IPS-NIHi11 (cell line): ENCODE measurements at places on chromosomes 1 and 21.

DNA sequence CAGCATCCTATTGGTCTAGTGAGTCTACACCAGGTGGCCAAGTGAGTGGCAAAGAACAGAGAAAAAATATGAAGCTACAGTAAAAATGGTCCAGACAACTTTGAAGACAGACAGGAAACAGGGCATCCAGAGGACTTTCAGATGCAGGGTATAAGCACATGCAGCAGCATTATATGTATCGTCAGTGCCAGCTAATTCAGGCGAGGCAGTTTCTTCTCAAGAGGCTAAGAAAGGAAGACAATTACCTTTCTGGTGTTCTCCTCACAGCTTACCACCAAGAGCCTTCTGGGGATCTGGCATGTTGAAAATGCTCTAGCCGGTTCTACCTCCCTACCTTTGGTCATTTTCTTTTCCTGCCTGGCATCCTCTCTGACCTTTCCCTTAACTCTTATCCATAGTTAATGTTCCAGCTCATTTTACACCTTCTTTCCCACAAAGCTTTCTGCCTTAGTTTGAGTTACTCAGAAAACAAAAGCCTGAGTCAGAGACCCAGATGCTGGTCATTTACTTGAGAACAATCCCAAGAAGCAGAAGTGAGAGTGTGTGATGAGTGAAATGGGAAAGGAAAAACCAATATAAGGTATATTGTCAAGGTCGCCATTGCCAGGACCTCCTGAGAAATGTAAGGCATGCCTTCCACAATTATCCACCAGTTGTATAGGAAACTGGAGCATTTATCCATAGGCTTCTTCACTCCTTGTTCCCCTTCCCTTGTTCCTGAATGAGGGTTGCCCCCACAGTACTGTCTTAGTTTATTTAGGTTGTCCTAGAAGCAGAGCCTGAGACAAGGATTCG lies 444.1 kb downstream of the PLPP3 start:
- no peak for DNase-seq

GRCh38 chr1:155645648-155646047 lies 35.6 kb downstream of the MSTO1 start:
- DNase-seq, result no peak

DNA sequence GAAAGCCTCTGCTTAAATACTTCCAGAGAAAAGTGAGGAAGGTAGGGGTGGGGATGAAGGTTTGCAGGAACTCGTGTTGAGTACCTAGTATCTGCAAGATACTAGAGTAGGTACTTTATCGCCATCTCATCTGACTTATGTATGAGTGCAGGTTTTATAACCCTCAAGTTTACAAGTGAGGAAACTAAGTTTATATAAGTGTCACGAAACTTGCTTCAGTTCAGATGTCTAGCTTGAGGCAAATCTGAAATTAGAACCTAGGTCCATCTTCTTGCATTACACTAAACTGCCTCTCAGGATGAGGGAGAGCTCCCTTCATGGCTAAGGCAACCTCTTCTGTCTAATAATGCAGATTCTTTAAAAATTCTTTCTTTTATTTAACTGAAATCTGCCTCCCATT lies 43.5 kb downstream of the NFIA start:
- no peak for DNase-seq

GRCh38 chr1:30757352-30758120 lies at the start of gene LAPTM5:
TSS of gene LAPTM5 (minus strand) at chr1:30757774. CDS start at chr1:30757745, 29 bp downstream.
- no peak for DNase-seq

GRCh38 chr1:221497046-221497445 lies 244.8 kb downstream of the DUSP10 start:
- DNase-seq, result no peak
